ENCODE measurements at places on chromosomes 3 and 15.

DNA sequence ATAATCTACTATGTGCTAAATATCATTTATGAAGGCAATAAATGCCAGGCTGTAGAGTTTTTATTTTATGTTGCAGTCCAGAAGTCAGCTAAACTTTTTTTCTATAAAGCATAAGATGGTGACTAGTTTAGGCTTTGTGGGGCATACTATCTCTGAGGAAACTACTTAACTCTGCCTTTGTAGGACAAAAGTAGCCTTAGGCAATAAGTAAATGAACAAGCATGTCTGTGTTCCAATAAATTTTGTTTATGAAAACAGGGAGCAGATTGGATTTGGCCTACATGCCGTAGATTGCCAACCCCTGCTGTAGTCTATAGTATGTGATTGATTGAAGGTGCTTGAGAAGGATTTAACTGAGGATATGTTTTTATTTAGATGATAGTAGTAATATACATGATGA lies 502.5 kb upstream of the NAALADL2 start:
- H3K27ac ChIP-seq = no peak overlapping the region
- no peaks in the 10 kb centered on the region for H3K4me1 ChIP-seq
- H3K27me3 ChIP-seq = no peaks in the 10 kb centered on the region
- DNase-seq = no peak
- no peaks in the 10 kb centered on the region for H3K36me3 ChIP-seq

DNA sequence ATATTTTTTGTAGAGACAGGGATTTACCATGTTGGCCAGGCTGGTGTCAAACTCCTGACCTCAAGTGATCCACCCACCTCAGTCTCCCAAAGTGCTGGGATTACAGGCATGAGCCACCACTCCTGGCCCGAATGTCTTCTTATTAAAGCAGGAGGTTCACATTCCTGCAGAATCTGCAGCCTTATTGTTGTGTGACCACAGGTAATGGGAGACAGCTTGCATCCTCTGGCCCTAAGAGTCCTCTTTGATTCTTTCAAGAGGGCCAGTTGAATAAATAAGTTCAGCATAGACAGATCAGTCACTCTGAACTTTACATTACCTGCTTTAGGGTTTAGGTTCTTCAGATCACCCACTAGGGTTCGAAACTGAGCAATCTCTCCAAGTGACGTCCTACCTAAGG lies 172.9 kb upstream of the TOPAZ1 start:
- H3K4me1 ChIP-seq = no peaks in the 10 kb centered on the region
- DNase-seq = peak; percentile 75
- H3K27me3 ChIP-seq = no peaks in the 10 kb centered on the region
- H3K4me3 ChIP-seq = no peak overlapping the region
- no peaks in the 10 kb centered on the region for H3K36me3 ChIP-seq
- no peak overlapping the region for H3K27ac ChIP-seq

GRCh38 chr15:75455982-75456531 lies 4.6 kb upstream of the SIN3A start:
- DNase-seq = no peak
- peak overlapping the region; percentile 99 for H3K27ac ChIP-seq
- H3K4me3 ChIP-seq = peak overlapping the region; percentile 88
- no peaks in the 10 kb centered on the region for H3K36me3 ChIP-seq

DNA sequence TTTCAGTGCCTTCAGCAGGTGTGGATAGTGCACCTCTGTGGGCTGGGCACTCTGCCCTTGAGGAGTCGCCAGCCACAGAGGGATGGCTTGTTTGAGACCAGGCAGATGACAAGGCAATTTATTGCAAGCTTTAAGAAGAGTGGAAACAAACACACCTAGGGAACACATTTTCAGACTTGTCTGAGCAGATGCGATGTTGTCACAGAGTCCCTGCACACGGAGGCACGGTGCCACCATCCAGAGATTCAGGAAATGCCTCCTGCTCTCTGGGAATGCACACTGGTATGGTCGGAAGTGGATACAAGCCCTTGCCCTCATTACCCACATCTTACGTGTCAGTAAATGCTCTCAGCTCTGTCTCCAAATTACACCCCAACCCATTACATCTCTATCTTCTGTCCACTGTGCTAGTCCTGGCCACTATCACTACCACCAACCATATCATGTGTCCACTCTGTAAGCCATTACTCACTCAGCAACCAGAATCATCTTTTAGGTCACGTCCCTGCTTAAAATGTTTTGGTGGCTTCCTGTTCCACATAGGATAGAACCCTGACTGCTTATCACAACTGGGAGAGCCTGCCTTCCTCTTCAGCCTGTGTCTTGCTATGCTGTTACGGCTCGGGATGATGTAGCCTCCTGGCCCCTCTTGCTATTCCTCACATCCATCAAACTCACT lies 196.9 kb downstream of the SLCO3A1 start:
- H3K27ac ChIP-seq = no peak overlapping the region
- H3K4me1 ChIP-seq = peaks cover 13% of the 10 kb centered on the region
- no peak overlapping the region for H3K4me3 ChIP-seq

All from esophagus muscularis mucosa (tissue), 4 donors.